Heart right ventricle (tissue), 16 donors: ENCODE measurements at places on chromosomes 6 and 20. TPM values are rescaled to one million over a fixed set of nuclear protein-coding genes. Genes with fewer than 3 reads are reported as not detected.

Gene CLPSL1
- total RNA-seq: not detected

Gene TMEM200A
- 0.15 TPM for total RNA-seq

Gene RBM38
- total RNA-seq: 35.5 TPM

Gene ELMO2
- 27.2 TPM for total RNA-seq

Gene MYBL2
- total RNA-seq: 6.0 TPM

Gene PSMF1
- 118 TPM for total RNA-seq

Gene SDCBP2
- 3.1 TPM for total RNA-seq

Gene TUBB1
- total RNA-seq: 0.18 TPM

Gene CALHM5
- total RNA-seq: 1.1 TPM

Gene PRDM1
- total RNA-seq: 11.2 TPM

Gene L3MBTL3
- total RNA-seq: 3.1 TPM

Gene KCNQ2
- total RNA-seq: 3.8 TPM

Gene GMPR
- total RNA-seq: 97.6 TPM

DNA sequence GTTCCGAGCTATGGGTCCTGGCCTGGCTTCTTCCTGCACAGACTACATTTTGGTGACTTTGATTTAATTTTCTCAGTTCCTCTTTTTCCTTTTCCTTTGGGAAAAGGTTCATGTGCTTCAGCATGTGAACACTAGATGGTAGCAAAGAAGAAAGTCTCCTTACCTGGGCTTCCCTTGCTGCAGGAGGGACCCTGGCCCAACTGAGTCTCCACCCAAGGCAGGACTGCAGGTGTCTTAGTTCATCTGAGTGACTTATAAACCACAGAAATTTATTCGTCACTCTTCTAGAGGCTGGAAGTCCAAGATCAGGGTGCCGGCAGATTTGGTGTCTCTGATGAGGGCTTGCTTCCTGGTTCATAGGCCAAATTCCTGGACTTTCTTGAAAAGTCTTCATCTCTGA is 163.2 kb downstream of the SYCP2 start:
- no peak for DNase-seq
- no peak overlapping the region for H3K27ac ChIP-seq
- no peaks in the 10 kb centered on the region for H3K27me3 ChIP-seq
- H3K4me3 ChIP-seq: no peak overlapping the region
- H3K36me3 ChIP-seq: no peaks in the 10 kb centered on the region

- peaks cover 22% of the 10 kb centered on the region for H3K4me1 ChIP-seq
- H3K27me3 ChIP-seq: no peaks in the 10 kb centered on the region
- no peaks in the 10 kb centered on the region for H3K36me3 ChIP-seq
Observed at GRCh38 chr20:50381771-50382593, 128.2 kb upstream of the PTPN1 start.

GRCh38 chr20:49938173-49939163 is 2.3 kb downstream of the RNF114 start:
- no peaks in the 10 kb centered on the region for H3K36me3 ChIP-seq
- peaks cover 39% of the 10 kb centered on the region for H3K4me1 ChIP-seq
- no peaks in the 10 kb centered on the region for H3K27me3 ChIP-seq

DNA sequence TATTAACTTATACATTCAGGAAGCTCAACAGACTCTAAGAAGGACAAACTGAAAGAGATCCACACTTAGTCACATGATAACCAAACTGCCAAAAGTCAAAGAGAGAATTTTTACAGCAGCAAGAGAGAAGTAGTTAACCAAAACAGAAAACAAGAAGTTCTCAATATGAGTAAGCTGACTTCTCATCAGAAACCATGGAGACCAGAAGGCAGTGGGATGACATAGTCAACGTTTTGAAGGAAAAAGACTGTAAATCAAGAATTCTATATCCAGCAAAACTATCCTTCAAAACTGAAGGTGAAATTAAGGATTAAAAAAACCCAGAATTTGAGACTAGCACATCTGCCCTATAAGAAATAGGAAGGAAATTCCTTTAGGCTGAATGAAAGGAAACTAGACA is 60.4 kb downstream of the COL19A1 start:
- H3K4me1 ChIP-seq: no peaks in the 10 kb centered on the region
- H3K36me3 ChIP-seq: no peaks in the 10 kb centered on the region
- H3K27me3 ChIP-seq: no peaks in the 10 kb centered on the region
- DNase-seq: no peak
- H3K4me3 ChIP-seq: no peak overlapping the region
- no peak overlapping the region for H3K27ac ChIP-seq

DNA sequence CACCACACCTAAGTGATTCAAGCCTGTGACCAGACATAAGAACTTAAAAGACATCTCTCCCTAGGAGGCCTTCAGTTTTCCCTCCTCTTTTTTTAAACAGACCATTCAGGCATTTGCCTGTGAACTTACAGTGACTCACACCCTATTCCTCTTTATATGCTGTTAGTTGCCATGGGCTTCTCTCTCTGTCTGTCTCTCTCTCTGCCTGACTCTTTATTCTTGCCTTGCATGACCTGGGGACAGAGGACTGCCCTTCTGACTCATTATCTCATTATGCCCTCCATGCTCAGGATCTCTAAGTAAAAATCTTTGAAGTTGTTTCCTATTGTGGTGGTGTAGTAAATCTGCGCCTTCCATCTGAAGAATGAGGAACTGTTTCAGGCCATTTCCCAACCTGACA is 442.2 kb upstream of the MAN1A1 start:
- no peaks in the 10 kb centered on the region for H3K4me1 ChIP-seq
- H3K27ac ChIP-seq: no peak overlapping the region
- H3K4me3 ChIP-seq: no peak overlapping the region
- DNase-seq: no peak
- no peaks in the 10 kb centered on the region for H3K36me3 ChIP-seq
- H3K27me3 ChIP-seq: no peaks in the 10 kb centered on the region

GRCh38 chr6:158409451-158409850 is 97.2 kb downstream of the TULP4 start:
- H3K4me1 ChIP-seq: peaks cover 4% of the 10 kb centered on the region
- no peaks in the 10 kb centered on the region for H3K36me3 ChIP-seq
- peak overlapping the region; percentile 66 for H3K27ac ChIP-seq

- DNase-seq: no peak
- no peak overlapping the region for H3K4me3 ChIP-seq
- H3K27me3 ChIP-seq: no peaks in the 10 kb centered on the region
- no peak overlapping the region for H3K27ac ChIP-seq
- no peaks in the 10 kb centered on the region for H3K36me3 ChIP-seq
Observed at GRCh38 chr6:17511580-17511979, 88.5 kb upstream of the FAM8A1 start.

- no peak overlapping the region for H3K27ac ChIP-seq
- no peak overlapping the region for H3K4me3 ChIP-seq
- H3K36me3 ChIP-seq: no peaks in the 10 kb centered on the region
- no peaks in the 10 kb centered on the region for H3K27me3 ChIP-seq
- peaks cover 12% of the 10 kb centered on the region for H3K4me1 ChIP-seq
- DNase-seq: peak; percentile 51
Observed at GRCh38 chr6:138805016-138805765, 9.3 kb downstream of the ECT2L start.

DNA sequence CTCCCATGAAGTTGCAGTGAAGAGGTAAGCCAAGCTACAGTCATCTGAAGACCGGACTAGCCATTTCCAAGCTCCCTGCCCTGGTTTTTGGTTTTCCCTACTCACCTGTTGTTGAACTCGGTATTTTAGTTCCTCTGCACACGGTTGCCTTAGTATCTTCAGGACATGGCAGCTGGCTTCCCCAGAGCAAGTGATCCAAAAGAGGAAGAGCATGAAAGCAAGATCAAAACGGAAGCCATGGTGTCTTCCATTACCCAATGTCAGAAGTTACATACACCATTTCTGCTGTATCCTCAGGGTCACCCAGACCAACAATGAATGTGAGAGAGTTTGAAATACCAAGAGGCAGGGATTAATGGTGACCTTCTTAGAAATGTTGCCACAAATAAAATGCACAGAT is 276.6 kb upstream of the CNR1 start:
- no peaks in the 10 kb centered on the region for H3K36me3 ChIP-seq
- no peaks in the 10 kb centered on the region for H3K27me3 ChIP-seq
- H3K4me1 ChIP-seq: no peaks in the 10 kb centered on the region
- DNase-seq: no peak
- no peak overlapping the region for H3K4me3 ChIP-seq

GRCh38 chr6:43747784-43748183 is 22.2 kb upstream of the VEGFA start:
- no peak for DNase-seq
- no peaks in the 10 kb centered on the region for H3K4me1 ChIP-seq
- no peak overlapping the region for H3K27ac ChIP-seq
- H3K4me3 ChIP-seq: no peak overlapping the region
- H3K36me3 ChIP-seq: no peaks in the 10 kb centered on the region

- no peak for DNase-seq
- no peaks in the 10 kb centered on the region for H3K27me3 ChIP-seq
- no peaks in the 10 kb centered on the region for H3K36me3 ChIP-seq
- peaks cover 3% of the 10 kb centered on the region for H3K4me1 ChIP-seq
- no peak overlapping the region for H3K27ac ChIP-seq
Observed at GRCh38 chr6:107275330-107275865, 160.1 kb upstream of the BEND3 start.

DNA sequence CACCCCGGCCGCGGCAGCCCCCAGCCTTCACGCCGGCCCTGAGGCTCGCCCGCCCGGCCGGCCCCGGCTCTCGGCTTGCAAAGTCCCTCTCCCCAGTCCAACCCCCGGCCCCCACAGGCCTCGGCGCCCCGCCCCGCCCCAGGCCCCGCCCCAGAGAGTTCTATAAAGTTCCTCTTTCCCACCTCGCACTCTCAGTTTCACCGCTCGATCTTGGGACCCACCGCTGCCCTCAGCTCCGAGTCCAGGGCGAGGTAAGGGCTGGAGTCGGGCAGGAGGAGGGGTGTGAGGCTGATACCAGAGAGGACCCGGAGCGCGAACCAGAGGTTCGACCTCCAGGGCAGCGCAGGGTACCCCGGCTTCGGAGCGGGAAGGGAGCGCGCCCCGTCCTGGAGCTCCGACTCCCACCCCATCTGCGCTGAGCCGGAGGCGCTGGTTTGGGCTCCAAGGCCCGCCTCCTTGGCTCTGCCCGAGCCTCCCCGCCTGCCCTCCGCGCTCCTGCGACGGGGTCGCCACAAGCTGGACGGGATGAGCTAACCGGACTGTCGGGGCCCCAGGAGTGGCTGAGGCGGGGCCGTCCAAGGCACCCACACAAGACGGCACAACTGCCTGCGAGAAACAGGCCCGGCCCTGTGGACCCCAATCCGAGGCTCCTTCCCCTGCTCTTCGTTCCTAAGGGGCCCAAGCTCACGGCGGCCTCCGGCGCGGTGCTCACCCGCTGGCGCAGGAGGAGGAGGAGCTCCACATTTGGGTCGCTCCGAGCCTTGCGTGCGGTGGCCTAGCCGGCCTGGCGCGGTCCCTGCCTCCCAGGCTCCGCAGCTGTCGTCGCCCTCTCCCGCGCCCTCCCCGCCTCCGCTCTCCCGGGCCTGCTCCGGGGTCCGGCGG is at the start of gene IRF4:
Gene IRF4 (plus strand): TSS at position 194 of the 882 bp plus-strand sequence. CDS start 1,401 bp downstream, outside the sequence.
- no peak within 1 kb of the TSS for H3K27ac ChIP-seq
- H3K4me3 ChIP-seq: no peak within 1 kb of the TSS
- H3K27me3 ChIP-seq: peaks cover 92% of the 10 kb centered on the region

DNA sequence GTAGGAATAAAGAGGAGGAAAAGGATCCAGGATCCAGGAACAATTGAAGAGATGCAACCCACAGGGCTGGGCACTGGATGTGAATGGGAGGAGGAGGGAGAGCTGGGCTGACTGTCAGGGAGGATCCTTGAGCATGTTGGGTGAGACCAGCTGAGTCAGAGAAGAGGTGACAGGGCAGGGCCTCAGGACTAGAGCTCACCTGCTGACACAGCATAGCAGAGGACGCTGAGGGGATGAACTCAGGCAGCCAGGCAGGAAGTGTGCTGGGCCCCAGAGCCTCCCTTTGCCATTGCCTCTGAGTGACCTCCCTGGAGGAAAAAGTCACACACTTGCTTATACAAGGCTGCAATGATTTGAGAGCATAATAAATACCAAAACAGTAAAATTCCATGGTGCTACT is 72.3 kb downstream of the ZNF133 start:
- no peaks in the 10 kb centered on the region for H3K27me3 ChIP-seq
- H3K4me1 ChIP-seq: no peaks in the 10 kb centered on the region
- no peak overlapping the region for H3K27ac ChIP-seq

DNA sequence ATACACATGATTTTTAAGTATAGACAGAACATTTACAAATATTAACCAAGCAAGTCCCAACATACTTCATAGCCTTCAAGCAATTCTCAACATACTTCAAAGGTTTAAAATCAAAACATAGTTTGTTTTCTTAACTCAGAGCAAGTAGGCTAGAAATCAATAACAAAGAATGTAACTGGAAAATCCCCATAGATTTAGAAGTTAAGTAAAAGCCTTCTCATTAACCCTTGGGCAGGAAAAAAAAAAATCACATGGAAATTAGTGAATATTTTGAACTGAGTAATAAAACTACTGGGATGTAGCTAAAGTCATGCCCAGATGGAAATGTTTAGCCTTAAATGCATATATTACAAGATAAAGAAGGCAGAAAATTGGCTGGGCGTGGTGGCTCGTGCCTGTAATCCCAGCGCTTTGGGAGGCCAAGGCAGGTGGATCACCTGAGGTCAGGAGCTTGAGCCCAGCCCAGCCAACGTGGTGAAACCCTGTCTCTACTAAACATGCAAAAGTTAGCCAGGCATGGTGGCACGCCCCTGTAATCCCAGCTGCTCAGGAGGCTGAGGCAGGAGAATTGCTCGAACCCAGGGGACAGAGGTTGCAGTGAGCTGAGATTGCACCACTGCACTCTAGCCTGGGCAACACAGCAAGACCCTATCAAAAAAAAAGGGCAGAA is 316.1 kb downstream of the TAF4 start:
- no peak overlapping the region for H3K27ac ChIP-seq
- no peaks in the 10 kb centered on the region for H3K4me1 ChIP-seq
- H3K27me3 ChIP-seq: no peaks in the 10 kb centered on the region
- H3K4me3 ChIP-seq: no peak overlapping the region
- DNase-seq: no peak
- no peaks in the 10 kb centered on the region for H3K36me3 ChIP-seq

GRCh38 chr20:4748847-4749246 is 27.1 kb downstream of the PRND start:
- H3K36me3 ChIP-seq: no peaks in the 10 kb centered on the region
- no peak overlapping the region for H3K4me3 ChIP-seq
- H3K27me3 ChIP-seq: no peaks in the 10 kb centered on the region
- no peak overlapping the region for H3K27ac ChIP-seq
- DNase-seq: no peak

DNA sequence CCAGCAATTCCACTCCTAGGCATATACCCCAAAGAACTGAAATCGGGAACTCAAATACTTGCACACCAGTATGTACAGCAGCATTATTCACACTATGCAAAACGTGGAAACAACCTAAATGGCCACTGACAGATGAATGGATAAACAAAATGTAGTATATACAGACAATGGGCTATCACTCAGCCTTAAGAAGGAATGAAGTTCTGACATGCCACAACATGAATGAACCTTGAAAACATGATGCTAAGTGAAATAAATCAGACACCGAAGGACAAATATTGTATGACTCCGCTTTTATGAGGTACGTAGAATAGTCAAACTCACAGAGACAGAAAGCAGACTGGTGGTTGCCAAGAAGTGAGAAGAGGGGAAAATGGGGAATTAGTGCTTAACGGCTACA is 59.1 kb upstream of the CCN6 start:
- H3K4me1 ChIP-seq: peaks cover 6% of the 10 kb centered on the region
- H3K36me3 ChIP-seq: no peaks in the 10 kb centered on the region
- no peak overlapping the region for H3K27ac ChIP-seq

DNA sequence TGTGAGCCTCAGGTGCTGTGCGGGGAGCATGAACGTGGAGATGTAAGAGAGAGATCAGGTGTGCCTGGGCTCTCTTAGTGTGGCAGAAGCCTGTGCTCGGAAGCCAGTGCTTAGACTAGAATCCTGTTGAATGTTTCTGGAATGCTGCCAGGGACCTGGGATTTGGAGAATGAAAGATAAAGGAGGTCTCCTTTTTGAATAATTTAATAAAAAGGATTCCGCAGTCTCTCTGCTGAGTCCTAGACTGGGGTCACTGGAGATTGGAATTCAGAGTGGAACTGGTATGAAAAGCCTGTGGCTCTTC is 18.8 kb upstream of the EFCAB8 start:
- H3K4me3 ChIP-seq: no peak overlapping the region
- no peak overlapping the region for H3K27ac ChIP-seq
- no peaks in the 10 kb centered on the region for H3K4me1 ChIP-seq
- H3K36me3 ChIP-seq: peaks cover 93% of the 10 kb centered on the region
- DNase-seq: no peak
